ENCODE measurements at places on chromosomes 5 and 9. TPM values are rescaled to one million over a fixed set of nuclear protein-coding genes. Genes with fewer than 3 reads are reported as not detected.

GRCh38 chr5:32791536-32792243, 80.6 kb downstream of the NPR3 start:
- no peak overlapping the region for H3K27ac ChIP-seq
- no peaks in the 10 kb centered on the region for H3K27me3 ChIP-seq
- DNase-seq = no peak

Gene TMEM252
- total RNA-seq = not detected

DNA sequence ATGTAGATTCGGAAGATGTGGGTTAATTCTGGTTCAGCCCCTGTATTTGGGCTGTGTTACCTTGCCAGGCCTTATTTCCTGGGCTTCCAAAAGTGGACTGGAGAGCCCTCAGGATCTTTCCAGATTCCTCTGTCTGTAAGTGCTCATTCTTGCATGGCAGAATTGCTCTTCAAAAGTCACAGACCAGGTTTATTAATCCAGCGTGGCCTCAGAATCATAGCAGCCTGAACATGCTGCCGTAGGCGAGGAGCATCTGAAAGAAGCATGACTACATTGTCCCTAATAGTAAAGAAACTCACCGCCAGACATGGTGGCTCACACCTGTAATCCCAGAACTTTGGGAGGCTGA, 307.8 kb downstream of the GADD45G start:
- DNase-seq = no peak
- H3K4me1 ChIP-seq = no peaks in the 10 kb centered on the region

- H3K4me3 ChIP-seq = no peak overlapping the region
- H3K4me1 ChIP-seq = no peaks in the 10 kb centered on the region
- DNase-seq = no peak
- no peak overlapping the region for H3K27ac ChIP-seq
- H3K27me3 ChIP-seq = no peaks in the 10 kb centered on the region
- no peaks in the 10 kb centered on the region for H3K36me3 ChIP-seq
Observed at GRCh38 chr9:69264526-69264925, 60.5 kb upstream of the ENTREP1 start.

Gene TTC23L
- not detected for total RNA-seq

DNA sequence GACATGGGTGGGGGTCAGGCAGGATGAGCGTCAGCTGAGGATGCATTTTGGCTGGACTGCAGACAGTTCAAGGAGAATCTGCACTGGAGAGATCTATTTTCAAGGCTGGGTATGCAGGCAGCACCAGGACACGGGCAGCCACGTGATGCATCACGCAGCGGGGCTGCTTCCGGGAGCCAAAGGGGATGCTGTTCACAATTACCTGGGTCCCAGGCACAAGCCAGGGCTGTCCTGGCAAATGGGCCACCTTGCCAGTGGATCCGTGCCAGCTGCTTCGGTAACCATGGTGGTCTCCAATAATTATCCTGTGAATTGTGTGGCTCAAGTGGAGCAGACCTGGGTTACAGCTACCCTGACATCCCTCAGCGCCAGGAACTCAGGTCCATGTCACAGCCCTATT, 17.5 kb downstream of the DBH start:
- no peak overlapping the region for H3K27ac ChIP-seq
- H3K4me3 ChIP-seq = no peak overlapping the region
- H3K4me1 ChIP-seq = peaks cover 38% of the 10 kb centered on the region
- no peak for DNase-seq
- no peaks in the 10 kb centered on the region for H3K27me3 ChIP-seq

Gene PBX3
- 30.6 TPM for total RNA-seq

- no peaks in the 10 kb centered on the region for H3K27me3 ChIP-seq
- no peaks in the 10 kb centered on the region for H3K4me1 ChIP-seq
- no peak for DNase-seq
- H3K27ac ChIP-seq = no peak overlapping the region
- H3K4me3 ChIP-seq = no peak overlapping the region
Observed at GRCh38 chr9:89946741-89947140, 341.9 kb downstream of the GADD45G start.

DNA sequence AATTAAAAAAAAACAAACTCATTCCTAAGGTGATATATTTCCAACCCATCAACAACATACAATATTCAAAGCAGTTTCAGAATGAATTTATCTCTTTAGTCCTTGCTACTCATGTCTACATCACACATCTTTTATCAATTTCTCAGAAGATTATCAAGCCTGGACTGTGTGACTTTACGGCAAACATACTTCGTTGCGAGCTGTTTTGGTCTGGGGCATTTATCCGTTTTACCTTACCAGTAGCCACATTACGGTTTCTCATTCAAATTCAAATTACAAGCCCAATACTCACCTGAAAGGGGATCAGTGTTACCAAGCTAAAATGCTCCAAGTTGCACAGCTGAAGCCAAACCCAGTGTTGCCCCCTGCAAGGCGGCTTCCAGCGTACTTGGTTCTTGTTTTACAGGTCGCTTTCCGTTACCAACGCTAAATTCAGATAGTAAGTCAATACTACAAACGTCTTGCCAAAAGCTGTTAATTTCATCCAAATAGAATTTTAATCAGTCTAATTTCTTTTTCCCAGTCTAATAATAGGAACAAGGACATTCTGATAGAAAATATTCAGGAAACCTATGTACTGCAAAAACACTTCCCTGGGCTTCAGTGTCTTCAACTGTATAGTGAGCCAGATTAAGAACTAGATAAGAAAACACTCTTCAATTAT, 1.8 kb downstream of the HNRNPH1 start:
- no peak for DNase-seq
- peaks cover 51% of the 10 kb centered on the region for H3K36me3 ChIP-seq
- H3K4me1 ChIP-seq = peaks cover 35% of the 10 kb centered on the region
- no peaks in the 10 kb centered on the region for H3K27me3 ChIP-seq
- H3K4me3 ChIP-seq = peak overlapping the region; percentile 41

Gene SEPTIN8
- 11.0 TPM for total RNA-seq

Gene PLCXD3
- 0.06 TPM for total RNA-seq

DNA sequence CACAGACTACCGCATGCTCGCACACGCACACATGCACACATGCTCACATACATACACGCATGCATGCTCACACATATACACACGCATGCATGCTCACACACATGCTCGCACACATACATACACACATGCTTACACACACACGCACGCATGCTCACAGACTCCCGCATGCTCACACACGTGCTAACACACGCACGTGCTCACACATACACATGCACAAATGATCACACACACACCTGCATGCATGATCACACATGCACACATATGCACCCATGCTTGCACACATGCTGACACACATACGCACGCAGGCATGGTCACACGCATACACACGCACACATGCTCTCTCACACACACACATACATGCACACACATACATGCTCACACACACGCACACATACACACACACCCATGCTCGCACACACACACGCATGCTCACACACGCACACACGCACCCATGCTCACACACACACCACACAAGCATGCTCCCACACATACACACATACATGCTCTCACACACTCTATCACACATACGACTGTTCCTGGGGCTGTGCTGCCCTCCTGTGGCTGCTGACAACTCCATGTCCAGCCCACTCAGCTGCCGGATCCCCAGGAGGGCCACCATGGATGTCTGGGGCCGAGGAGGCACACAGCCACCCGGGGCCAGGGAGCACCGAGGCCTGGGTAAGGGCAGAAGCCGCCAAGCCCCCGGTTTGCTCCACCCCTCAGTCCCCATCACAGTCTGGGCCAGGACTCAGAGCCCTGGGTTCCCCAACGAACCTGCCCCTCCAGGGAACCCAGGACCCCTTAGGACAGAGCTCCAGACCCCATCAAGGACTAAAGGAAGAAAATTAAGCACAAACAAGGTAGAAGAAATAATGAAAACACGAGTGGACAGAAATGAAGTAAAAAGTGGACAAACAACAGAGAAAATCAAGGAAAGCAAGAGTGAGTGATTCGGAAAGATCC, 31.4 kb upstream of the EGFL7 start:
- no peak overlapping the region for H3K27ac ChIP-seq
- H3K4me3 ChIP-seq = no peak overlapping the region
- H3K27me3 ChIP-seq = no peaks in the 10 kb centered on the region

GRCh38 chr5:115713408-115713807, 87.6 kb upstream of the TMED7 start:
- no peak overlapping the region for H3K27ac ChIP-seq
- no peaks in the 10 kb centered on the region for H3K36me3 ChIP-seq

DNA sequence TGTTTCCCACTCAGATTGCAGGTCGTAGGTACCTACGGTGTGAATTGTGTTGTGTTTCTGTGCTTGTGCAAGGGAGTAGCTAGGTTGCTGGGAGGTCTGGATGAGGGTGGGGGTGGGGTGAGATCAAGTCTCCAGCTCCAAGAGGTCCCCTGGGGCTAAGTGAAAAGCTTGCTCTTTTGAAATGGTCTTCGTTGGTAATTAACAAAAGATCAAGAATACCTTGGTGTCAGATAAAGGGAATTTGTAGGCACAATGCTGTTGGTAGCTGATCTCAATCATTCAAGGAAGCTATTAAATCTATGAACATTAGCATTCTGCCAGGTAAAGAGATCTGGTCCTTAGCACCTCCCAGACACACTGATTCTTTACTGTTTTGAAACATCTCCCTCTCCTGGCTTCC, 928 bp upstream of the PCDHGC4 start:
- DNase-seq = no peak
- peaks cover 22% of the 10 kb centered on the region for H3K27me3 ChIP-seq
- H3K4me1 ChIP-seq = peaks cover 14% of the 10 kb centered on the region
- no peak overlapping the region for H3K27ac ChIP-seq
- H3K36me3 ChIP-seq = no peaks in the 10 kb centered on the region

Gene MAP1B
- 0.47 TPM for total RNA-seq

Gene NDST1
- total RNA-seq = 1.4 TPM

- no peak overlapping the region for H3K27ac ChIP-seq
- no peaks in the 10 kb centered on the region for H3K4me1 ChIP-seq
- no peak for DNase-seq
- H3K36me3 ChIP-seq = no peaks in the 10 kb centered on the region
- no peaks in the 10 kb centered on the region for H3K27me3 ChIP-seq
Observed at GRCh38 chr9:108956022-108956630, 21.9 kb downstream of the ABITRAM start.

GRCh38 chr9:87714819-87715218, 11.1 kb upstream of the CTSL start:
- H3K4me3 ChIP-seq = no peak overlapping the region
- H3K27ac ChIP-seq = no peak overlapping the region
- DNase-seq = no peak
- peaks cover 19% of the 10 kb centered on the region for H3K4me1 ChIP-seq
- no peaks in the 10 kb centered on the region for H3K36me3 ChIP-seq

DNA sequence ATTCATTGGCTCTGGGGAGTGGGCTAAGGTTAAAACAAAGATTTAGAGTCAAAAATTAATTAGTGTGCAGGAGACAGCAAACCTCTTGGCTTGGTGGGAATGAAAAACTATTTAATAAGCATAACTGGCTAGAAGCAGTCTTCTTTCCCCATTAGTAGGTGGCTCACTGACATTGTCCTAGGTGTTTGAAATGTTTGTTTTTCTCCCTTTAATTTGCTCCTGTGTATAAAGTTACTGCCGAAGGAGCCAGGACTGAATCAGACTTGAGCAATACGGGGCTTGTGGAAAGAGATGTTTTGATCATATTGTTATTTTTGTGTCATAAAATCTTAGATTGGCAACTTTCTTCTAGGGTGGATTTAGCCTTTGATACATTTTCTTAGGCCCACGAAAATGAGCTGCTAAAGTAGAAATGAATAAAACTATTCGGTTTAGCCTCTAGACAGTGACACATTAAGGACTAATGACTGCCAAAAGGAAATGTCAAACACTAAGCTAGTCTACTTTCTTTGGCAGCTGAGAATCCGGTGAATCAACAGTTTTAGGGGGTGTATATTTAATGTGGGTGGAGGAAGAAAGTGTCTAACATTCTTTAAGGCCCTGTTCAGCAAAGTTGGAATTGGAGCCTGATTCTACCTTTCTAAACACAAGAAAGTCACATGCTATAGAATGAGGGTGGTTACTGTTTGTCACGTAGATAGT, 30.2 kb downstream of the LRRTM2 start:
- no peaks in the 10 kb centered on the region for H3K27me3 ChIP-seq
- no peak overlapping the region for H3K4me3 ChIP-seq
- H3K4me1 ChIP-seq = no peaks in the 10 kb centered on the region
- no peak overlapping the region for H3K27ac ChIP-seq
- no peaks in the 10 kb centered on the region for H3K36me3 ChIP-seq

GRCh38 chr5:86460519-86460918, 157.2 kb upstream of the COX7C start:
- H3K4me3 ChIP-seq = no peak overlapping the region
- no peaks in the 10 kb centered on the region for H3K36me3 ChIP-seq
- DNase-seq = no peak
- H3K27ac ChIP-seq = no peak overlapping the region
- no peaks in the 10 kb centered on the region for H3K4me1 ChIP-seq
- no peaks in the 10 kb centered on the region for H3K27me3 ChIP-seq

DNA sequence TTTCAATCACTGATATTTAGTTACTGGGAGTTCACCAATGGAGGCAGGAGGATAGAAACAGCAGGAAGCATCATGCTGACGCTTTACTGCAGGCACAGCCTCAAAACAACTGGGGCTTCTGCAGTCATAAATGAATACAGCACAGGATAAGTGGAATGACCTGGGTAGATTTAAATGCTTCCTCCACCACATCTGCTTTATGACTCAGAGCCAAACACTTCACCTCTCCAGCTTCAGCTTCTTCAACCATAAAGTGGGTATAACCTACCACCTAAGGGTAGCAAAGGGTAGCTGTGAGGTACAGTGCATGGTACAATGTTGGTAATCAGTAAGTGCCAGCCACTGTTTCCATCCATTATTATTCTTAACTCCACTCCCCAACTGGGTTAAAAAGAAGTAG, 28.4 kb downstream of the RASEF start:
- H3K27me3 ChIP-seq = no peaks in the 10 kb centered on the region
- no peak overlapping the region for H3K4me3 ChIP-seq
- H3K4me1 ChIP-seq = no peaks in the 10 kb centered on the region
- H3K27ac ChIP-seq = no peak overlapping the region
- no peaks in the 10 kb centered on the region for H3K36me3 ChIP-seq

GRCh38 chr5:56480705-56481427, 247.7 kb upstream of the ANKRD55 start:
- no peaks in the 10 kb centered on the region for H3K36me3 ChIP-seq
- peak overlapping the region; percentile 53 for H3K4me3 ChIP-seq
- peaks cover 50% of the 10 kb centered on the region for H3K4me1 ChIP-seq

DNA sequence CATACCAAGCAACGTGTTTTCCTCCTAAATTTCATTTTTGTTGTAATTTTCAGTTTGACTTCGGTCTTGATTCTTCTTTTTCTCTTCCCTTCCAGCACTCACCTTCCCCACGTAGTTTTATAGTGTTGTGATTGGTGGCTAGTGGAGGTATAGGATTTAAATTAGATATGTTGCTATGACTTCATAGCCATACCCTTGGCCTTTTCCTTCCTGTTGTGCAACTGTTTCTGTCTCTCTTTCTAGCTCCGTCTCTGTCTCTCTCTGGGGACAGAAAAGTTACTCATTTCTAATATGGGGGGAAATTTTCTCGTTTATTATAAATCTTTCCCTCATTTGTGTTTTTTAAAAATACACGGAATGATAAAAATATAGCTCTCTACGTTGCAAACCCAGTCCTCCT, 20.6 kb upstream of the C5orf24 start:
- H3K36me3 ChIP-seq = peaks cover 17% of the 10 kb centered on the region
- no peaks in the 10 kb centered on the region for H3K4me1 ChIP-seq
- no peaks in the 10 kb centered on the region for H3K27me3 ChIP-seq
- no peak for DNase-seq
- H3K4me3 ChIP-seq = no peak overlapping the region

Gene FAM174A
- 7.9 TPM for total RNA-seq

Gene GAS1
- total RNA-seq = 0.32 TPM

GRCh38 chr9:127055745-127056402, 66.6 kb downstream of the ANGPTL2 start:
- DNase-seq = no peak
- no peaks in the 10 kb centered on the region for H3K27me3 ChIP-seq
- H3K27ac ChIP-seq = no peak overlapping the region
- H3K36me3 ChIP-seq = no peaks in the 10 kb centered on the region
- H3K4me3 ChIP-seq = no peak overlapping the region
- H3K4me1 ChIP-seq = no peaks in the 10 kb centered on the region
